Activated gamma-delta T cell treated with anti-CD3 and anti-CD28 coated beads, Interleukin-2, amount 50 U/mL, for 16 hours (primary cell): ENCODE measurements at places on chromosomes 4 and X.

DNA sequence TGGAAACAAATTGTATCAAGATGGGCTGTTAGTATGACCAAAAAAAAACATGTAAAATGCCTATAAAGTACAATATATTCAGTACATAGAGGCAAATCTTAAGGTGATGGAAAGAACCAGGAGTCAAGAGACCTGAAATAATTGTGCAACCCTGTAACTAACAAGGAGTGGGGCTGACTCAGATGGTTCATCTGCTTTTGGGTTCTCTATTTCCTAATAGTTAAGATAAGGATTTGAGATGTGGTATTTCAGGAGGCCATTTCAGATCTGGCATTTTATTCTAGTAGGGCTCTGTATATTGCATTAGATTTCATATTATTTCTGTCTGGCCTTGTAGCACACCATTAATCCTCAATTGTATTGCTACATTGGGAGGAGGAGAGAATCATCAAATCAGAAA lies 268.4 kb downstream of the HS3ST1 start:
- no peak for DNase-seq

DNA sequence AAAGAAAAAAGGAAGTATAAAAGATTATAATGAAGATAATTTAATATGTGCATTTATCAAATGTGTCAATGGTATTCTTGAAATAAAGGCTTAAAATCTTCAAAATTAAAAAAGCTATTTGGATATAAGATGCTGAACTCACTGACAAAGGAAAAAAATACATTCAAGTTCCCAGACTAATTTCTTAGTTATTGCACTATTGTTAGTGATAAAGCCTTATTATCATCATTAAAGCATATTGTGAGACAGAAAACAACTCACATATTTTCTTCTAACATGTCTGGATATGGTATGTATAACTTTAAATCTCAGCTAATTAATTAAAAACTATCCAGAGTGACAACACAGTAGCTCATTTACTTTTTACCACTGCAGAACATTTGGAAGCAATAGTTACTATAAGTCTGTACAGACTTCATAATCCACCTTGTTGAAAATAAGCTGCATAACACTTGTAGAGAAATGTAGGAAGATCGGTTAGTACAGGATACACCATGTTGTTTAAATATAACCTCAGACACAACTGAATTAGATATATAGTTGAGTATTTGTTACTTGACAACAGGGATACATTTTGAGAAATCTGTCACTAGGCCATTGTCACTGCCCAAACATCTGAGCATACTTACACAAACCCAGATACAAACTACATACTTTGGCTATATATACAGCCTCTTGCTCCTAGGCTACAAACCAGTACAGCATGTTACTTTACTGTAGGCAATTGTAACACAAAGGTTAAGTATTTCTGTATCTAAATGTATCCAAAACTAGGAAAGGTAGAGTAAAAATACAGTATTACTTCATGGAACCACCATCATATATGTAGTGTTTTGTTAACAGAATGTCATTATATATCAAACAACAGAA lies 12.8 kb upstream of the FAM200B start:
- DNase-seq, result no peak

DNA sequence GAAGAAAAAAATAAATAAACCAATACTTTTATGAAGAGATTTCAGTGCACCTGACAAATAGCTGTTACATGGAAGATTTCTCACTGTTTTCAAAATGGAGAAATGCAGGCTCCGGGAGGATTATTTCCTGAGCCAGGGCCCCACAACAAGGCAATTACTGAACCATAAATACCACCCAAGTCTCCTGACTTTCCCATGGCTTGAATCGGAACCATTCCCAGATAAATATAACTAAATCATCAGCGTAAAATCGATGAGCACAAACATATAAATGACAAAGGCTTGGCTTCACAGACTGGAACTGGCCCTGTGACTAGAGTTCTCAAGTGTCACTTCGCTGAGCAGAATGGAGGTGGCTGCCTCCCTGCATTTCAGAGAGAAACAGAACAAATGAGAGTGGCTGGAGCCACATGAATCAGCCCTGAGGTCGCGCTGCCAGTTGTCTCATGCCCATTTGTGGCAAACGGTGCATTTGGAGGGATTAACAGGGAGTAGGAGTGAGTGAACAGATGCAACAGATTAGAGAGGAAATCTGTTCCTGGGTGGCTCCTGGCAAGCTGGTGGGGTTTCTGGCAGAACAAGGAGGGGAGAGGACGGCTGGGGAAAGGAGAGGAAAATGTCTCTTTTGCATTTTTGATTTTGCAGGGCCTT lies 57.3 kb upstream of the STIM2 start:
- no peak for DNase-seq

- DNase-seq, result no peak
Measured at GRCh38 chrX:46710425-46710824, 48.5 kb downstream of the SLC9A7 start.

- DNase-seq, result no peak
Measured at GRCh38 chr4:13162886-13163285, 321.3 kb downstream of the RAB28 start.

DNA sequence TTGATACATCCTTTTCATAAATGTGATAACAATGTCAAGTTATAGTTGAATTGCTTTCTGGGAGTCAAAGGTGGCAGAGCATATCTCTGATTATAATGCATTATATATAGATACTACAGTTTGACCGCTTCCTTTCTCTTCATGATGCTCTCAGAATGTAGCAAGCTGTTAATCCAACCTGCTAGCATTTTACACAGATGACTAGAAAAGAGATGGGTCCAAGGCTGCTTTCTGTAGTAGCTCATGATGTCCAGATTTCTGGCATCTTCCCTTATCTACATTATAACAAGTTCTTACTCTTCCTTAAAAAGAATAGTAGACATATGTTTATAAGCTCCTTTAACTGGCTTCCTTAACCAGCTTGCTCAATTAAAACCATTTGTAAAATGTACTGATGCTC lies 192.0 kb downstream of the NWD2 start:
- DNase-seq, result no peak

- no peak for DNase-seq
Measured at GRCh38 chr4:68326141-68326540, 23.7 kb downstream of the YTHDC1 start.

- no peak for DNase-seq
Measured at GRCh38 chr4:121597346-121597934, 99.3 kb downstream of the ANXA5 start.
